ENCODE measurements at places on chromosomes 3 and 15.

- no peak for DNase-seq
These were observed 735.1 kb upstream of the LMCD1 start for GRCh38 chr3:7766530-7766929.

- peak; percentile 65 for DNase-seq
These were observed 25.4 kb downstream of the HES1 start for GRCh38 chr3:194161131-194162045.

DNA sequence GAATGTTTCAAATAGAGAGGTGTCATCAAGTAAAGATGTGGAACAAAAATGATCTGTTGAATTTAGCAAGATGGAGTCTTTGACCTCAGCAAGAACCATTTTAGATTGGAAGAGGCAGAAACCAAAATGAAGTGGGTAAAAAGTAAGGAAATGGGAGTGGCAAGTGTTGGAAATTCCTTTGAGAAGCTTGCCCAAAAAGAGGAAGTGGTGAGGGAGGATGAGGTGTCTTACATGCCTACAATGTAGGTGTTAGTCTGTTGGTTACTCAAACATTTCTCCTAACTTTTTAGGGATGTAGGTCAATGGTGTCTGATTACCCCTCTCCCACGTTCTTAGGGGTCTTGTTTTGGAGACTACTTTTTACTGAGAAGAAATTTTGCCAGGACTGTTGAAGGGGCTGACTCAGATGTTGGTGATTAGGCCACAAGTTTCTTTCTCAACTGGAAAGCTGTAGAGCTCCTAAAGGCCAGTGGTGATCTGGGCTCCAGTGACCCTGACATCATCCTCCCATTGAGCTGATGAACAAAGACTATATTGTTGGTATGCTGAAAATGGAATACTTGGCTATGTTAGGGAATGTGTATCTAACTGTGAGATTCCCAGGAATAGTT lies 5.1 kb downstream of the PPP2R3A start:
- no peak for DNase-seq

DNA sequence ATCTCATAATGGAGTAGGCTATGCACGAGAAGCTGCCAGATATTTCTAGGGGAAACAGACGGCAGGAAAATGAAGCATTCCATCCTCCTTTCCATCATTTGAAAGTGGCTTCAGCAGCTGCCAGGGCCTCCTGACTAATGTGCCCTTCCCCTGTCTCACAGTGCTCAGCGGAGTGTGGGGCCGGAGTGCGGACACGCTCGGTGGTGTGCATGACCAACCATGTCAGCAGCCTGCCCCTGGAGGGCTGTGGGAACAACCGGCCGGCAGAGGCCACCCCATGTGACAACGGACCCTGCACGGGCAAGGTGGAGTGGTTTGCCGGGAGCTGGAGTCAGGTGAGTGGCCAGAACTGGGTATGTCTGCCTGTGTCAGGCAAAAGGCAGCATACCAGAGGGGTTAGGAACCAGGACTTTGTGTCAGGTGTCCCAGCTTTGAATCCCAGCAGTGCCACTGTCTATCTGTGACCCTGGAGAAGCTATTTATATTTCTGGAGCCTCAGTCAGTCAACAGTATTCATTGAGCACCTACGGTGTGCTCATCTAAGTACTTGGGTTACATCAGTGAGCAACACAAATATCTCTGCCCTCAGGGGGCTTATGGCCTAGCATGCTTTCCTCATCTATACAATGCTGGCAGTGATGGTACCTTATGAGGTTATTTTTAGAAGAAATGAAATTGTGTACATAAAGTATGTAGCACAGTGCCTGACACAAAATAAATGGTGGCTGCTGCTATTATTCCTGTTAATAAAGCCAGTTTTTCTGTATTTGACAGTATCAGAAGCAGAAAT lies 52.4 kb upstream of the NR2E3 start:
- DNase-seq = no peak

DNA sequence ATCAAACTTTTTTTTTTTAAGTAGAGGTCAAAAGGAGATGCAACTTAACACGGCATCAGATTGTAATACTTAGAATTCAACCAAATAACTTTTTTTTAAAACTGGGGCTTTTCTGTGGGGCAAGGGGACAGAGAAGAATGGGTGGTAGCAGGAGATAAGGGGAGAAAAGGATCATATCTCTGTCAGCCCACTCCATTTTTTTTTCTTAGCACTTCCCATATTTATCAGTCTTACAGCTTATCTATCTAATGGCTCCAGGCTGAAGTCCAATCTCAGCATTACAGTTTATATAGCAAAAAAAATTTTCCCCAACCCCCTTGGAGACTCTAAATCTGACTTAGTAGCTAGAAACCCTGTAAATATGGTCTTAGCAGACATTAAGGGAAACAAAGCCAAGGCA lies 69.3 kb downstream of the PIK3R4 start:
- no peak for DNase-seq

GRCh38 chr3:4309491-4310128 lies 6.4 kb downstream of the SETMAR start:
- DNase-seq = no peak

DNA sequence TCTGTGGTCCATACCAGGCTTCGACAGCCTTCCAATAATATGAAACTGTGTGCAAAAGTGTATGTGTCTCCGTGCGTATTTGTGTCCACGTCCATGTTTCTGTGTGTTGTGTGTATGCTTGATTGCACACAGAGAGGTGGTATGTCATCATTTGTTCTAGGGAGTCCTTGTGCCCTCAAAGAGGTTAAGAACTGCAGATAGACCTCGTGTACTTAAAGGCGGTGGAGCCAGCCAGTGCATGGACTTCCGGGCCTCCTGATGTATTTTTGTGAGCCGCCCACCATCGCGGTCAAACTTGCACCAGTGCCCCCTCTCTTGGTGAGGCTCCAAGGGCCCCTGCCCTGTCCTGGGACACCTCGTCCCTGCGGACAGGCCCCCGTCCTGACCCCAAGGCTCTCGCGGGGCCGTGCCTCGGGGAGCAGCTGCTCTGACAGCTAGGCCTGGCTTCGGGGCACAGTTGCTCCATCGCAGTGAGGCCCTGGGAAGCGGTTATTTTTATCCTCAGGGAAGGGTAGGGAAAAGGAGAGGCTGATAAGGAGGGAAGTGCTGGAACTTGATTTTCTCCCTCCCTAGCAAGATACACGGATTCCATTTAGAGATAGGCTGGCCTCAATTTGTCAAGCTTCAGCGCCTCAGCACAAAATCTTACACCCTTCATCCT lies 1.2 kb upstream of the RYK start:
- no peak for DNase-seq

DNA sequence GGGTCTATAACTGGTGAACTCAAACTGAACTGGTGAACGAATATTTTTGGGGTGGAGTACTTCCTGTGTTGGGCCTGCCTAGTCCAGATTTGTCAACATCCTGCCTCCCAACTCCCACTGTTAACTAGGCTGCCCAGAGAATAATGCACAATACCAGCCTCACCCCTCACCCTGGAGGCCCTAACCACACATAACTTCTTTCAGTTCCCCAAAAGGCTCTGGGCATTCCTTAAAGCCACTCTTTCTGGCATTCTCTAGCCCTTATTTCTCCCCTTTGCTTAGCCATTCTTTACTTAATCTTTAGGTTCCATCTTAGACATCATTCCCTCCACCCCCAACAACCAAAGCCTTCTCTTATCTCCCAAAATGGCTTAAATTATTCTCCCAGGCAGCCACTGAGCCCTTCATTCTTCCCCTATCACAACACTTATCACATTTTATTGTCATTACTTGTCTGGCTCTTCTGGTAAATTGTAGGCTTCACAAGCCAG lies 9.1 kb upstream of the SEC11A start:
- no peak for DNase-seq

GRCh38 chr3:178631950-178632349 lies 95.7 kb downstream of the KCNMB2 start:
- no peak for DNase-seq

- no peak for DNase-seq
These were observed 279.4 kb downstream of the RSL24D1 start for GRCh38 chr15:54917312-54917711.

DNA sequence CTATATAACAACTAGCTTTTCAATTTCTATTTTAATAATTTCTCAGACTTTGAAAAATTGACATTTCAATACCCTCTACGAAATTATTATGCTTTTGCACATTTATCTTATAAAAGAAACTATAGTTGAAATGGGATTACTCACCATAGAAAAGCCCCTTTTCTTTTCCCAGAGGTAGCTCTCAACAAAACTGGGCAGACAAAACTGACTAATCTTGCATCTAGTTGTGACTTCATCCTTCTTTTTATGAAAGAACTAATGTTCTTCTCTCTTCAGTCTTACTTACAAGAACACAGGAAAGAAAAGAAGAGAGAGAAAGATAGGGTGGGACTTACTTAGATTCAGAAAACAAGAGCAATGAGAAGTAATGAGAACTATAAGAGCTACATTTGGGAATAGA lies 61.0 kb downstream of the GPR160 start:
- no peak for DNase-seq

- no peak for DNase-seq
These were observed 74.6 kb upstream of the ADPGK start for GRCh38 chr15:72858205-72858604.

- no peak for DNase-seq
These were observed 84.6 kb downstream of the PRICKLE2 start for GRCh38 chr3:64140651-64141050.

All from NCI-H146 (cell line).